ENCODE measurements at places on chromosomes 3 and 15.

- no peak for DNase-seq
Measured at GRCh38 chr3:38147421-38147820, 9.0 kb downstream of the MYD88 start.

GRCh38 chr3:24812116-24812515 is 317.5 kb upstream of the THRB start:
- DNase-seq, result no peak

- no peak for DNase-seq
Measured at GRCh38 chr15:84834969-84835368, 17.8 kb downstream of the ALPK3 start.

DNA sequence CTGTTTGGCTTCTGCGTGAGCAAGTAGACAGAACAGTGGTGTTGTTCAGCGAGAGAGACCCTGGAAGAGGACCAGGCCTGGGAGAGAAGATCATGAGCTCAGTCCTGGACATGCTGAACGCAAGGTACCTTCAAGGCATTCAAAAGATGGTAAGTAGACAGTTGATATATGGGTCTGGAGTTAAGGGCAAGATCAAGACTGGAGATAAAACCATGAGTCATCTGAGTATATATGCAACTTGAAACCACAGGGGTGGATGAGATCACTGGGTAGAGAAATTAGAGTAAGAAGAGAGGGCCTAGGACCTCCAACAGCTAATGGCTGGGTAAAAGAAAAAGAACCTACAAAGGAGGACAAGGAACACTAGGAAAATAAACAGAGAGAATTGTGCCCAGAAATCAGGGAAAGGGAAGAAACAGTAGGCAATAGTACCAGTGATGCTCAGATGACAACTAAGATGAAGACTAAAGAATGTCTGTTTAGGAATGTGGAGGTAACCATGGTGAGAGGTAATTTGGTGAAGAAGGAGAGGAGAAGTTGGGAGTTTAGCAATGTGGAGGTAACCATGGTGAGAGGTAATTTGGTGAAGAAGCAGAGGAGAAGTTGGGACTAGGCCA is 343.2 kb upstream of the ADAMTS9 start:
- DNase-seq, result peak; percentile 53

DNA sequence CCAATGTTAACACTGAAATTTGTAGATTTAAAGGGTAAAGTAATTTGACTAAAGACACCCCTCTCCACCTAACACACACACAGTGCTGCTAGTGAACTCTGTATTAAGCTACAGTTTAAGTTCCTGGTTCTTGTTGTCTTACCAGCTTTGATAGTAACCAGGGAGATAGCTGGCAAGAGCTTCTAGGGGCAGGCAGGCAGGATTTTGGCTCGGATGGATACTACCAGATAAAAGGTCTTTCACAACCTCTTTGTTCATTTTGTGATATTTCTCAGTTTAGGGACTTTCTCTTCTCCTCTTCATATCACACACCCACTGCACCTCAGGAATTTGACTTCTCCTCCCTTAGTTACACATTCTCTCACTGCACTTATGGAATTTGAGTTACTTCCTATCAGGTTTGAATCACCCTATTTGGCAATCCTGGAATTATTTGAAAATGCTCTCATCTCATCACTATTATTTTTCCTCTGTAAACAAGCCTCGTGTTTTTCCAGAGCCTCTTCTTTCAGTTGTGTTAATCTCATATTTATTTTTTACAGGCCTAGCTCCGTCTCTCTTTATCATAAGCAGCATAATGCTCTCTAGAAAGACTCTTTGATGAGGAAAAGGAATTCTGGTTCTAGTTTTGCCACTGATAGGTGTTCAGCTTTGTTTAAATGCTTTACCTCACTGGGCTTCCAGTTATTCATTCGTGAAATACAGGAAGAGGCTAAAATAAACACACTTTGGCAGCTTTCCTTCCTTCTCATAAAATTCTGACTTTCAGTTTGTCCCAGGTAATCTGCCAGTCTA is 23.0 kb upstream of the CLDN1 start:
- DNase-seq, result no peak

GRCh38 chr3:33777996-33778395 is 20.4 kb upstream of the PDCD6IP start:
- no peak for DNase-seq

DNA sequence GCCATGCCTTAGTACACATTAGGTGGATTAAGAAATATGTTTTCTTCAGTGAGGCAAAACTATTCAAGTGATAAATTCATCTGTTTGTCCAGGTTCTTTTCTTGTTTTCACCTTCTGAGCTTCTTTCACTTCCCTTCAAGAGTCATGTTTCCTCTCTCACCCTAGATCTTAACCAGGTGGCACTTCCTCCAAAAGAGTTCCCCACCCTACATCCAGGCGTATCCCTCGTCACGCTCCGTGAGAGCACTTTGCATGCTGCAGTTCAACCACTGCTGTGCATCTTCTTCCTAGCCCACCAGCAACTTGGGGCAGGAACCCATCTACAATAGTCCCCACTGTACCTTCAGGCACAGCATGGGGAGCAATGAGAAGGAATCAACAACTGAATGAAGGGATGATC is 28.9 kb downstream of the OSBPL10 start:
- DNase-seq, result no peak

- no peak for DNase-seq
Measured at GRCh38 chr3:151911462-151911861, 38.0 kb downstream of the SUCNR1 start.

- DNase-seq, result no peak
Measured at GRCh38 chr15:71162309-71162708, 47.0 kb downstream of the THSD4 start.

GRCh38 chr3:42805141-42805821 is 991 bp upstream of the HIGD1A start:
- DNase-seq, result no peak

DNA sequence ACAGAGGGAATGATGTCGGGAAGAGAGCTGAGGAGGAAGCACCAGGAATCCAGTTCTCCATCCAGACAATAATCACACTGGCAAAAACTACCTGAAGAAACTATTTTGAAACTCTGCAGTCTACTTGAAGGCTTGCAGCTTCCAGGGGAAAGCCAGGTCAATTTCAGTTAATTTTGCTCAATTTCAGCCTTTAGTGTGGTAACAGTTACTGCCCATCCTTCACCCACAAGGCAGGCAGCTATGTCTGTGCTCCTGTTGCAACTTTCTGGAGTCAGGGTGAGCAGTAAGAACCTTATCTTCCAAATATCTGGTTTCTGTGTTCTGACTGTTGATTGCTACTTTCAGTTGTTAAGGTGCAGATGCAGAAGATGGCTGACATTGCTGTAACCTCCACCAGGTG is 221.7 kb downstream of the ADAMTS17 start:
- DNase-seq, result no peak

GRCh38 chr3:124360155-124360554 is 368.2 kb upstream of the ROPN1 start:
- DNase-seq, result no peak

- DNase-seq, result no peak
Measured at GRCh38 chr15:56760186-56760585, 26.9 kb upstream of the ZNF280D start.
